ENCODE measurements at places on chromosomes 16 and 17.

GRCh38 chr17:38870259-38871165 lies 654 bp downstream of the LASP1 start:
- DNase-seq, result no peak

GRCh38 chr16:67723151-67723910 lies 4.2 kb upstream of the GFOD2 start:
- no peak for DNase-seq

- DNase-seq, result no peak
Measured at GRCh38 chr16:62644030-62644812, 608.0 kb upstream of the CDH8 start.

DNA sequence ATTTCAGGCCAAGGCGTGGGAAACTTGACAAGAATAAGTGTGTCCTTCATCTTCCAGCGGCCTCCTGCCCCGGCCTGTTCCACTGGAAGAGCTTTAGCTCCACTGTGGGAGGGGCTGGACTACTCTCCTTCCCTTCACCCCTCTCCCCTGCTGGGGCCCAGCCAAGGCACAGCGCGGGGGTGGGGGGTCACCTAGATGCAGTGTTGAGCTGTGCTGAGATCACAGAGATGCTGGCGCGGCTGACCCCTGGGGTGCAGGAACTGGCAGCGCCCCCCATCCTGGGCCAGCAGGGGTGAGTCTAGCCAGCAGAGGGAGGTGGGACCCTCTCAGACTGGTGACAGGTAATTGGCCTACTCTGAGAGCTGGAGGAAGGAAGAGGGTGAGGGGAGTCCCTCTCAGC lies 111.8 kb upstream of the LHX1 start:
- DNase-seq, result no peak

DNA sequence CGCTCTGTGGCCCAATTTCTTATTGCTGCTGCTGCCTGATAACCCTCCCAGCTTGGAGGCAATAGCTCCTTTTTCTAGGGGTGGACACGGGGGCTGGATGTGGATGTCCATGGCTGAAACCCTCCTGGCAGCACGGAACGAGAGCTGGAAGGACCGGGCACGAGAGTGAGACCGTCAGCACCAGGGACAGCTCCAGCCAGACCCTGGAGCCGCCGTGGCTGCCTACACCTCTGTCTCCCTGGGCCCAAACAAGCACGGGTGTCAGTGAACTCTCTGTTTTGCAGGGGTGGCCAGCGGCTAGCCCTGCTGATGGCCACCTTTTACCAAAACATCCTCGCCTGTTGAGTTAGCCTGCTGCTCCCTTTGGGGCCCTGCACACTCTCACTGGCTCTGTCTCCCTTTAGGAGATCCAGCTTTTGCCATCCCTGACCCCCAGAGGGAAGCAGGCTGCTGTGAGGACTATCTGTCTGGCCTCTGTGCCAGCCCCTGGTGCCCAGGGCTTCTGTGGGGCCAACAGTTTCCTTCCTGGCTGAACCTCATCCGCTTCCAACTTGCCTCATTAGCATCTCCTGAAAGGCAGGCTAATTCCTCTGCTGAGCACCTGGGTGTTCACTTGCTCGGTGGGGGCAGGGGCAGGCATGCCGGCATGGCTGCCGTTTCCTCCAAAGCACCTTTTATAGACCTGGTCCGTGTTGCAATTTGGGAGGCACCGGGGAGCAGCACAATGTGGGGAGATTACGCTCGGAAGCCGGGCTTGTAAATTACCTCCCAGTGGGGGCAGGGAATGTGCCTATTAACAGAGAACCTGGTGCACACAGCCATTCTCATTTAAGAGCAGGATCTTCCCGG lies 118.1 kb downstream of the ENGASE start:
- no peak for DNase-seq

DNA sequence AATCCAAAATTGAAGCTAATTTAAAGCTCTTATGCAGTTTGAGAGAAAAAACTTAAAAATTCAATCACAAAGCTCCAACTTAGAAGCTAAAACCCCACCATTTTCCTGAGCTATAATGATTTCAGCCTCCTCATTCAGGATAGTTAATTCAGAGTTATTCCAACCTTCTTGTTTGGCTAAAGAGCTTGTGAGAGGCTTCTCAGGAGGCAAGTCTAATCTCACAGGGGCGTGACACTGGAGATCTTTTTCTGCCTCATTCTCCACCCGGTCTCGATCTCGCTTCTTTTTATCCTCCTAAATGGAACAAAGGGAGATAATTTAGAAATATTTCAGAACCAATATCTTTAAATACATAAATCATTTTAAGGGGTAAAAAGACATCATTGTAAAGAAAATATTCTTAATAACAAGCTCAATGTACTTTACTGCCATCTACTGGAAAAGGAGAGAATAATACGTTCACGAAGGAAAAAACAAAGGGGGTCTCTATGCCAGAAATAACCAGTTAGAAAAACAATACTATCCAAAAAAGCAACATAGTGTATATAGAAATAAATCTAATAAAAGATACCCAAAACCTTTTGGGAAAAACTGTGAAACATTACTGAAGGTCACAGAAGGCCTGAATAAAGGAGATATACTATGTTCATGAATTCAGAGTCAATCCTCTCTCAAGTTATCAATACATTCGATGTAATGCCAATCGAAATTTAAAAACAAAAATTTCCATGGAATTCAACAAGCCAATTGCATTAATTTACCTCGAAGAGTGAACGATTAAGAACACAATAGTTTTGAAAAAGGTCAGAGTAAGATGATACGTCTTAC lies 13.9 kb downstream of the BRD7 start:
- DNase-seq, result no peak

DNA sequence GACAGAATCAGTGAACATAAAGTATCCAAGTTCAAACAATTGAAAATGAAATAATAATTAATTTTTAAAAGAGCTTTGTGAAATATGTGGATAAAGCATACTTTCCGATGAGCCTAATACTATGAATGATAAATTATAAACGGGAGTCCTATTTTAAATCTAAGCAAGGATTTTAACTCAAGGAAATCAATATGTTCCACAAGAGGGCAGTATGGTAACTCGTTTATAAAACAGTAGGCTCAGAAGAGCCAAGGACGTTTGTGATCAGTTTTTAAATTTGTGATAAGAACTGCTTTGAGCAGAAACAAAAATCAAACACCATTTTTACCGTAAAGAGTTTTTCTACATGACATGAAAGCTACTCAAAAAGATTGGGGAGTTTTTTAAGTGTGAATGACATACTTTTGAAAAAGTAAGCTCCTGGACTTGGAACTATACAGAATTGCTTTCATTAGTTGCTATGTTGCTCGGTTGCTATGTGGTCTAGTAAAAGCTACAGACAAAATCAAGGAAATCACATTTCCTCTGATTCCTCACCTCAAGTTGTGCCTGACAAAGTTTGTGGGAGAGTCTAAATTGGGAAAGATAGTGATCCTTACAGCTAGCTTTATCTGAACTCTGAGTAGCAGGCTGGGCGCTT lies 11.8 kb upstream of the TEKT1 start:
- DNase-seq, result no peak

- DNase-seq, result no peak
Measured at GRCh38 chr16:8620535-8620934, 963 bp upstream of the METTL22 start.

GRCh38 chr16:87057211-87057881 lies 259.8 kb downstream of the C16orf95 start:
- no peak for DNase-seq

- no peak for DNase-seq
Measured at GRCh38 chr16:74747716-74748615, 26.7 kb downstream of the FA2H start.

- DNase-seq, result no peak
Measured at GRCh38 chr17:61143026-61143425, 256.6 kb upstream of the TBX2 start.

DNA sequence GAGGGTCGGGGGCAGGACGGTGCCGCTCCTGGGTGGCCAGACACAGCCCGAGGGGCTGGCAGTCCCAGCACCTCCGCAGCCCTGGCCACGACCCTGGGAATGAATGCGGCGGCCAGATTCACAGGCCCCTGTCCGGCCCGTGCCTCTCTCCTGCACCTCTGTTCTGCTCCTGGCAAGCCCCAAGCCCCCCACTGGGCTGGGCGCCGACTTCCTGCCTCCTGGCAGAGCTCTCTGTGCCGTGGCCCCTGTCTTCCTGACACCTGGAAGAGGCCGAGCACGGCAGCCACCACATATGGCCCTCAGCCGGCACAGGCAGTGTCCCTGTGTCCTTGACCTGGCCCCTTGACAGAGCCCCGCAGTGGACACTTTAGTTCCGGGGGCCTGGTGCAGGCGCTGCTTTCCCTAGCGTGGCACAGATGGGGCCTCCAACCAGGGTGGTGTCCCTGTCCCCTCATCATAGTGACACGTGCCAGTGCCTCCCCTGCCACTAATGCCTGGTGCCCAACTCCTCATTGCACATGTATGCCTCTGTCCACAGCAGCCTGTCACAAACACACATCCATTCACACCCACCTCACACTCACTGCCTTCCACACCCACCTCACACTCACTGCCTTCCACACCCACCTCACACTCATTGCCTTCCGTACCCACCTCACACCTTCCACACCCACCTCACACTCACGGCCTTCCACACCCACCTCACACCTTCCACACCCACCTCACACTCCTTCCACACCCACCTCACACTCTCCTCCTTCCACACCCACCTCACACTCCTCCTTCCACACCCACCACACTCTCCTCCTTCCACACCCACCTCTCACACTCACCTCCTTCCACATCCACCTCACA lies 110.6 kb upstream of the PLCG2 start:
- DNase-seq, result no peak

- DNase-seq, result no peak
Measured at GRCh38 chr17:58161566-58161965, 5.2 kb upstream of the OR4D2 start.

- DNase-seq, result no peak
Measured at GRCh38 chr16:56360117-56361008, 65.0 kb downstream of the AMFR start.

GRCh38 chr16:15689290-15689689 lies 39.2 kb downstream of the NDE1 start:
- DNase-seq, result no peak

DNA sequence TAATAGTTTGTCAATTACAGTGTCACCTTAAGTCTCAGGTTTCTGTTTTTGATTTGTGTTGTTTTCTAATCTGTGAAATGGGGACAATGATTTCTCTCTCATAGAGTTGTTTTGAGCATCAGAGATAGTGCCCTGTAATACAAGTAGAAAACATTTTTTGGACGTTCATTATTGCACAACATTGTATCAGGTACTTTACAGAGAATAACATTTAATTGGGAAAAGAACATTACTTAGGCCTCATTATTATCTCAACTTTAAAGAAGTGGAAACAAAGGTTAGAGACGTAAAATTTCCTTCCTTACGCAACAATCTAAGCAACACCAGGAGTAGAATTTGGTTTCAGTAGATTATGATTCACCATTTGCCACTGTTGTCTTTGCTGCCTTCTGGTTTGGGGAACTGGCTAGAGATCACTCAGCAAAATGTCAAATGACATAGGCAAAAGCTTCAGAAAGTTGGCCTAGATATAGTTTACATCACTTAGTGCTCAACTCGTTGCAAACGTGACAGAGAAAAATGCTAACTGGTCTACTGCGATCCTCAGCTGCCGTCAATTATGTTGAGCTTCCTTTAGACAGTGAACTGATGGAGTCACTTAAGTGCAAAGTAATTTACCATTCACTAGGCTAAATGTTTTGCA lies 1026.8 kb downstream of the CDH11 start:
- no peak for DNase-seq

DNA sequence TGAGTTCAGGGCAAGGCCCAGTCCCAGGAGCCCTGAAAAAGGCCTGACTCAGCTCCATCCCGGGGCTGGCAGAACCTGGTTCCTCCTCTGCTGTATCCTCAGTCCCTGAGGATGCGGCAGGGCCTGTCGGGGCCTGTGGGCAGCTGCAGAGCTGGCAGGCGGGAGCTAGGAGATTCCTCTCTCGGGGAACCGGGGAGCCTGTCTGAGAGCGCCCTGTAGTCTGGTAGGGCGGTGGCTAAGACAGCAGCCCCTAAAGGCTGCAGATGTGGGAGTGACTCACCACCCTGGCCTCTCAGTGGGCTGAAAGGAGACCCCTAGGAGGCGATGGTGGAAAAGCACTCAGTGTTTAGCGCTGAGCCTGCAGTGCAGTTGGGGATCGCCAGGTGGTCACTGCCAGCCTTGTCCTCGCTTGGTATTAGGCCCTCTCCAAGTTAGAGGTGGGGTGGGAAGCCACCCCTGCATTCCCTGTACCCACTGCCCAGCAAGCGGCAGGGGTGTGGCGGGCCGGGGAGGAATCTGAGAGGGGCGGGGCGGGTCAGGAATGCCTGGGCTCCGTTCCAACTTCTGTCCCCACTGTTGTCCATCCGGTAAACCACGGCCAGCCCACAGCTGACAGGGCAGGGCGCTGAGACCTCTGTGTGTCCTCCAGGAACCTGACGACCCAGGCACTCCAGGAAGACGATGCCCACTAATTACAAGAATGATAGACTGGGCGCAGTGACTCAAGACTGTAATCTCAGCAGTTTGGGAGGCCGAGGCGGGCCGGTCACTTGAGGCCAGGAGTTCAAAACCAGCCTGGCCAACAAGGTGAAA lies 29.5 kb upstream of the CDH1 start:
- no peak for DNase-seq

DNA sequence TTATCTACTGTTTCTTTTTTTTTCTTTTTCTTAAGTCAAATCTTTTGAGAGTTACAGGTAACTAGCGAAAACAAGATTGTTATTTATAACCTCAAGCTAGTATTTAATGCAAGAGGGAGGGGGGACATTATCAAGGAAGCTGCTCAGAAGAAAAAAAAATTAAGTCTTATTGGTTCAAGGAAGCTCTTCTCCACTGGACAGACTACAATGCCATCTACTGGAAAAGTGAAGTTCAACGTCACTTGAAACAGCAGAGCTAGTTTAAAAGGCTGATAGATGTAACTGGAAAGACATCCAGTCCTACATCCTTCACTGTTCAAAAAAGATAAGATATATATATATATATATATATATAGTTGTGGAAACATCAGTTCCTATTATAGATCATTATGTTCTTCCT lies 418.0 kb upstream of the PSMD7 start:
- no peak for DNase-seq

DNA sequence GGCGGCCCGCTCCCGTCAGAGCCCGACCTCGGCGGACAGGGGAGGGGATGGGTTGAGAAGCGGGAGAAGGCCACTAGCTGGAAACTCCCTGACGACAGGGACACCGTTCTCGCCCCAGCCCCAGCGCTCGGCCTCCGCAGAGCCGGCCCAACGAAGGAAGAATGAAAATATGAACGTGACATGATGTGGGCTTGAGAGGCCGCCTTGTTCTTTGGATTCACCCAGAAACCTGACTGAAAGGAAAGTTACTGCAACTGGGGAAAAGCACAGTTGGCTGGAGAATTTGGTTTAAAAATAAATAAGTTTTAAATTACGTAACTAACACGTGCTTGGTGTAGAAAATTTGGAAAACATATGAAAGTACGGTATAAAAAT lies 21.1 kb downstream of the NPTX1 start:
- DNase-seq, result no peak

DNA sequence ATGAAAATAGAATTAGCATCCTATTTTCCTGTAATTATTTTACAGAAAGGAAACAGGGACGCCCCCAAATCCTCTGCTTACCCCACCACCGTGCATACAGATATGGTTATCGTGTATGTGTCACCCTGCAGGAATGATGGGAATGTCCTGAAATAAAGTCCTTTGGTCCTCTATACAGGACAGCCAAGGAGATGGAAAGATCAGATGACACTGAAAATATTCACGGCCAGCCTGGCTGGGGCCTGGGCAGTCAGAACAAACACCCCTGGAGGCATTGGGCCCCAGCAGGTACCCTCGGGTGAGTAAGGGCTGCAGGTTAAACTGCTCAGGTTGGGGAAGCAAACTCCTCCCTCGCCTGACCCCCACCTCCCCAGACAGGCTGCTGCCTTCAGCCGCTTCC lies 368.0 kb downstream of the FOXL1 start:
- no peak for DNase-seq

- DNase-seq, result no peak
Measured at GRCh38 chr16:17301184-17301583, 169.6 kb downstream of the XYLT1 start.
